Naive thymus-derived CD4-positive, alpha-beta T cell (primary cell): ENCODE measurements at places on chromosomes 1 and 21. TPM values are rescaled to one million over a fixed set of nuclear protein-coding genes. Genes with fewer than 3 reads are reported as not detected.
A peak's percentile ranks its signal among the peaks of the same experiment; 100 is the strongest.

Gene OR1C1
- not detected for total RNA-seq

GRCh38 chr1:223215026-223215425, 72.0 kb upstream of the TLR5 start:
- H3K4me3 ChIP-seq: no peak overlapping the region
- H3K27me3 ChIP-seq: no peaks in the 10 kb centered on the region
- H3K4me1 ChIP-seq: no peaks in the 10 kb centered on the region
- no peak for DNase-seq
- H3K27ac ChIP-seq: no peak overlapping the region

GRCh38 chr1:68644504-68644903, 147.6 kb upstream of the DEPDC1 start:
- no peak overlapping the region for H3K4me3 ChIP-seq
- H3K36me3 ChIP-seq: no peaks in the 10 kb centered on the region
- no peaks in the 10 kb centered on the region for H3K4me1 ChIP-seq
- H3K27me3 ChIP-seq: no peaks in the 10 kb centered on the region

DNA sequence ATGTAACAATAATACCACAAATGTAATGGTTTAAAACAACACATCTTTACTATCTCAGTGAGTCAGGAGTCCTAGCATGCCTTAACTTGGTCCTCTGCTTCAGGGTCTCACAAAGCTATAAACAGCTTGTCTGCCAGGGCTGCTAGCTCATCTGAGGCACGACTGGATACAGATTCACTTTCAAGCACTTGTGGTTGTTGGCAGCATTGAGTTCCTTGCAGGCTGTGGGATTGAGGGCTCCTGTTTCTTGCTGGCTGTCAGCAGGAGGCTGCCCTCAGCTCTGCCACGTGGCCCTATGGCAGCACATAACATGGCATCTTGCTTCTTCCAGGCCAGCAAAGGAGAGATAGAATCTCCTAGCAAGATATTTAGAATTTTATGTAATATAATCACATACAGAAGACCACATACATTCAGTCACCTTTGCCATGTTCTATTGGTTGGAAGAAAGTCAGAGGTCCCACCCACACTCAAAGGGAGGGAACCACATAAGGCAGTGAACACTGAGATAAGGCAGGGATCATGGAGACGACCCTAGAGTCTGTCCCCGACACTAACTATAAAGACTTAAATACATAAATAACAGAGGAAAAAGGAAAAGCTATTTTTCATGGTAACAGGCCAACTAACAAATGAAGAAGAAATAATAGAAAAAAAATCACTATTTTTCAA, 18.9 kb upstream of the IPP start:
- H3K4me1 ChIP-seq: no peaks in the 10 kb centered on the region
- H3K36me3 ChIP-seq: no peaks in the 10 kb centered on the region
- H3K27me3 ChIP-seq: no peaks in the 10 kb centered on the region
- no peak overlapping the region for H3K4me3 ChIP-seq
- no peak for DNase-seq

DNA sequence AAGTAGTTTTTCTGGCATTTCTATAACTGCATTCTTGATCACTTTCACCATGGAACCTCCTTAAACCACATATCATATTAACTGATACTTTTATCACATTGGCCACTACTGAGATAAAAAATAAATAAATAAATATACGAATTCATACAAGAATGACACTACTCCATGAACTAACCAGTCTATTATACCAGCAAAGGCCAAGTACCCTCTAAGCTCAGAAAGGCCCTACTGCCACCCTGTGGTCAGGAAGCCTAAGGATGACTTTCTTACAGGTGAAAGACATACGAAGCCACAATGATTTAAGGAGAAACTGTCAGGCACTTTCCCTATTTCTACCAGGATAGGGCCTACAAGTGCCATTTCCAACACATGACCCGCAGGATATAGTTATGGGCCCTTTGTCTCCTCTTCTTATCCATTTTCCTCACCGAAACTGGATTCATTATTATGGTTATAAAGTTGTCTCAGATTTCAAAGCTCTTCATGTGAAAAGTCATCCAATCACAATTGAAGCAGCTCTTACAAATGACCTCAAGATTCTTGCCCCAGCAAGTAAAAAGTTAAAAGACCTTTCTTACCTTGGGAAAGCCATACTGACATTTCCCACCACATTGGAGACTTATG, 23.9 kb downstream of the DNAJC8 start:
- no peaks in the 10 kb centered on the region for H3K4me1 ChIP-seq
- no peaks in the 10 kb centered on the region for H3K27me3 ChIP-seq
- H3K36me3 ChIP-seq: peaks cover 74% of the 10 kb centered on the region
- H3K4me3 ChIP-seq: no peak overlapping the region
- peak; percentile 67 for DNase-seq

Gene TTF2
- 35.2 TPM for total RNA-seq

GRCh38 chr1:86382878-86383277, 13.2 kb downstream of the ODF2L start:
- no peaks in the 10 kb centered on the region for H3K27me3 ChIP-seq
- no peaks in the 10 kb centered on the region for H3K36me3 ChIP-seq
- no peaks in the 10 kb centered on the region for H3K4me1 ChIP-seq
- no peak overlapping the region for H3K4me3 ChIP-seq

DNA sequence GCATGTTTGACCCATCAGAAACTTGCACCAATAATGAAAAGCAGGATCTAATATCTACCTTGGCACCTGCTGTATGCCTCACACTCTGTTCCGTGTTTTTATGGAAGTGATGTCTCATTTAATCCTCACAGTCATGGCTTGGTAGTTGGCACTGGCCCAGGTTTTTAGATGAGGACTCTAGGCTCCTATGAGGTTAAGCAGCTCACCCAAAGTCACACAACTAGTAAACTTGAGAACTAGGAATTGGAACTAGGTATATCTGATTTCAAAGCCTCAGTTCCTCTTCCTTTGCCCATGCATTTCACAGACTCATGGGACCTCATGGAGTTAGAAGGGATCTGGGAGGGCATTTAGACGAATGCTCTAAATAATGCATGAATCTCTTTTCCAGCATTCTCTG, 21.3 kb upstream of the TARBP1 start:
- H3K4me1 ChIP-seq: no peaks in the 10 kb centered on the region
- H3K27me3 ChIP-seq: no peaks in the 10 kb centered on the region
- no peak overlapping the region for H3K4me3 ChIP-seq
- no peak overlapping the region for H3K27ac ChIP-seq
- H3K36me3 ChIP-seq: no peaks in the 10 kb centered on the region
- DNase-seq: no peak
